ENCODE measurements at places on chromosomes 1 and 21. TPM values are rescaled to one million over a fixed set of nuclear protein-coding genes. Genes with fewer than 3 reads are reported as not detected.
A peak's percentile ranks its signal among the peaks of the same experiment; 100 is the strongest.

GRCh38 chr1:23661887-23662286 lies 29.7 kb upstream of the RPL11 start:
- DNase-seq = no peak

Gene DRAXIN
- total RNA-seq = not detected

DNA sequence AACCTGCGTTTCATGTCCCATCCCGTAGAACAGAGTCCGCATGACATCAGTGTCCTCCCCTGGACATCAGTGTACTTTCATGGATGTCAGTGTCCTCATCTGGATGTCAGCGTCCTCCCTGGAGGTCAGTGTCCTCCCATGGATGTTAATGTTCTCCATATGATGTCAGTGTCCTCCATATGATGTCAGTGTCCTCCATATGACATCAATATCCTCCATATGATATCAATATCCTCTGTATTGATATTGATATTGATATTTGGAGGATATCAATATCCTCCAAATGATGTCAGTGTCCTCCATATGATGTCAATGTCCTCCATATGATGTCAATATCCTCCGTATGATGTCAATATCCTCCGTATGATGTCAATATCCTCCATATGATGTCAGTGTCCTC lies 284.9 kb downstream of the AJAP1 start:
- DNase-seq = no peak

GRCh38 chr21:34202553-34203372 lies 129.4 kb downstream of the MRPS6 start:
- DNase-seq = no peak

Gene ANKRD45
- not detected for total RNA-seq

DNA sequence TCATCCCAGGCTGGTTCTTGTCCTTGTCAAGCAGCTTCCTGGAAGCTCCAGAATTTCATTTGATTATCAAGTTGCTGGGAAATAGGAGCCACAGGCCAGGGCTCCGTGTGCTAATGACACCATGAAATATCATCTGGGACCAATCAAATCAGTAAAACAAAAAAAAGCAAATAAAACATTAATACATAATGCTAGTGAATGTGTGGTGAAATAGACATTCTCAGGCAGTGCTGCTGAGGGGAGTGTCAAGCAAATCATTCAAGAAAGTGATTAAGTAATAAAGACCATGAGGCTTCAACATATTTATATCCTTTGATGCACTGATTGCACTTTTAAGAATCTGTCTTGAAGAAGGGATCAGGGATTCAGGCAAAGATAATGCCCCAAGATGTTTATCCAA lies 213.7 kb downstream of the MATN1 start:
- DNase-seq = no peak

GRCh38 chr1:203287109-203287893 lies 18.0 kb upstream of the BTG2 start:
- no peak for DNase-seq

DNA sequence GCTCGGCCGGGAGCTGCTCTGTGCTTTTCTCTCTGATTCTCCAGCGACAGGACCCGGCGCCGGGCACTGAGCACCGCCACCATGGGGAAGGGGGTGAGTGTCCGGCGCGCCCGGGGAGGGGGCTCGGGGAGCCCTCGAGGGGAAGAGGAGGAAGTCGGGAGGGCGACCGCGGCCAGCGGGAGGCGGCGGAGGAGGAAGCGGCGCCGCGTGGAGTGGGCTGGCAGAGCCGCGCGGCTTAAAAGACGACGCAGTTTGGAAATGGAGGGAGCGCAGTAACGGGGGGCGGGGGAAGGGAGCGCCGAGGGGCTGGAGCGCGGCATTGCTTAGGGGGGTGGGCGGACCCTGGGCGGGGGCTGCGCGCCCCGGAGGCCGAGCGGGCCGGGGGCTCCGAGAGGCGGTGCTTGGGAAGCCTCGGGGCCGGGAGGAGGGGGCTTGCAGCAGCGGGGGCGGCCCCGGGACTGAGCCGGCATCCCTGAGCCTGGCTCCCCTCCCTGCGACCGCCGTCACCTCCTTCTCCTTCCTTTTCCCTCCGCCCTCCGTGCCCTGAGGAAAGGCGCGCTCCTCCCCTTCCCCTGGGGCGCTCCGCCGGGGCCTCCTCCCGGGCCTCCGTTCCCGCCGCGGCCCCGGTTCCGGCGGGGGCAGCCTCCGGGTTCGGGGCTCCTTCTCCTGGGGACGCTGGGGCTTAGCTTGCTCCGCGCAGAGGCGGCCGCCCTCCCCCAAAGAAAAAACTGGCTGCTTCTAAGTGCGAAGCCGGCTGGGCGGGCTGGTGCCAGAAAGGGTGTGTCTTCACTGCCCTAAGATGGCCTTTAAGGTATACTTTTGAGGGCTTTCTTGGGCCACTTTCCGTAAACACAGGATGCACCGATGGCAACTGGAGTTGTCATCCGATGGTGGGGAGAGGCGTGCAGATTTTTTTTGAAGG lies 648 bp downstream of the ATP1A1 start:
- DNase-seq = peak; percentile 38

- DNase-seq = no peak
These were observed 39.1 kb downstream of the PSMG1 start for GRCh38 chr21:39144191-39144590.

- no peak for DNase-seq
These were observed 1.3 kb upstream of the PARK7 start for GRCh38 chr1:7960165-7960564.

Gene MYOC
- not detected for total RNA-seq

DNA sequence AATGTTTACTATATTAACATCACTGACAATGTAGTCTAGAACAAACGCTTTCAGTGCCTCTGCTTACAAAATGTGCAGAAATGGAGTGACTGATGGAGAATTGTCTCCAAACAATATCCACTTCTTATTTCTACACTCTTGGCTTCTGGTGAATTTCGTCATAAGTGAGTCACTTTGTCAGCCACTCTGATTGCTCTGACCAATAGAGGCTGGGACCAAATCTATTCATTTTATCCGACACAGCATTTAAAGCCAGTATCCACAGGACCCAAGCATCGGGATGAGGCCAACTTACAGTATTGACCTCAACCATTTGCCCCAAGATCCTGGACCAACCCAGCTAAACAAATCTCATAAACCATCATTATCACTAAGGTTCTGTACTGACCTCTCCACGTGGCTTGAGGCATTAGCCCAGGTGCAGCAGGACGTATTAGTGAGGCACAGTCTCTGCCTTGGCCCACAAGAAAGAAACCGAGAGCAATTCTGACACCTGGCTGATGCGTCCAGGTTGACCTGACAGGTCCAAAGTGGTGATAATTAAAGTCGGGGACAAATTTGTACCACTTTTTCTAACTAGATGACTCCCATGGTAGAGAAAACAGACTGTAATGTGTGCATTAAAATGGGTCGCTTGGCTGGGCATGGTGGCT lies 53.3 kb upstream of the ERO1B start:
- no peak for DNase-seq

- peak; percentile 82 for DNase-seq
These were observed 14.7 kb upstream of the LY9 start for GRCh38 chr1:160781186-160781766.

Gene TP73
- 0.54 TPM for total RNA-seq

DNA sequence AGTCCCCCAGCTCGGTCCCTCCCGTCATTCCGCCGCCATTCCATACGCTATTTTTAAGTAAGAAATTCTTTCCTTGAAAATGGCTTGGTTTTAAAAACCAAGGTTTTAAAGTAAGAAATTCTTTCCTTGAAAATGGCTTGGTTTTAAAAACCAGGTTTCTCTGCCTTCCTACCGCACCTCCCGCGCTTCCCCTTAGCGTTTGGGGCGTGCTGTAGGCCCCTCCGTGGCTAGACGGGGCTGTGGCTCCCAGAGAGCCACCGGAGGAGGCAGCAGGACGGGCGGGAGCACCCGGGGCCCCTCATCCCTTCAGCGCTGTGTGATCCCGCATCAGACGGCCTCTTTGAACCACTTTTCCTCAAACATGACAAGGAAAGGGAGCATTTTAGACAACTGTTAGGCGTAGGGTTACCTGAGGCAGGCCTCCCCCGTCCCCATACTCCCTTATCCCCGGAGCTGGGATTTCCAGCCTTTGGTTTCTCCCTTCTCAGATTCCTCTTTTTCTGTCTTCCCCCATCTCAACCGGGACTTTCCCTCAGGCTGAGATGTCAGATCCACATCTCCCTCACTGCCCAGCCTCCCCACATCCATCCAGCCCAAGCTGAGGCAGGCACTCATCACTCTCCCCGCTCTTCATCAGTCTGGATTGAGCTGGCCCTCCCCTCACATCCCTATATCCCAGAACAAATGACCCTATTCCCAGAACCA lies 541 bp upstream of the CD58 start:
- DNase-seq = no peak

Gene AADACL4
- not detected for total RNA-seq

DNA sequence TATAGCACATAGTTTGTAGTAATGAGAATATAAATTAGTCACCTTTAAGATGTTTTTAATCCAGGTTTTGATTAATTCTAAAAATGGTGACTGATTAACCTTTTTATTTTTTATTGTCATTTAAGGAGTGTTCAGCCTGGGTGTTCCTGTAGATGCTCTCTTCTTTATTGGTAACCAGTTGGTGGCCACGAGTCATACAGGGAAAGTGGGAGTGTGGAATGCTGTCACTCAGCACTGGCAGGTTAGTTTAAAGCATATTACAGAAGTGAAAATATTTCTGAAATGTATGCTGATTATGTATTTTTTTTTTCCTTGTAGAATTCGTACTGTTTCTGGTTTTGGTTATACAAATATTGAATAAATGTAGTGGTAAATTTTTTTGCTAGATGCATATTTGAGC lies 28.1 kb downstream of the KCTD3 start:
- peak; percentile 16 for DNase-seq

DNA sequence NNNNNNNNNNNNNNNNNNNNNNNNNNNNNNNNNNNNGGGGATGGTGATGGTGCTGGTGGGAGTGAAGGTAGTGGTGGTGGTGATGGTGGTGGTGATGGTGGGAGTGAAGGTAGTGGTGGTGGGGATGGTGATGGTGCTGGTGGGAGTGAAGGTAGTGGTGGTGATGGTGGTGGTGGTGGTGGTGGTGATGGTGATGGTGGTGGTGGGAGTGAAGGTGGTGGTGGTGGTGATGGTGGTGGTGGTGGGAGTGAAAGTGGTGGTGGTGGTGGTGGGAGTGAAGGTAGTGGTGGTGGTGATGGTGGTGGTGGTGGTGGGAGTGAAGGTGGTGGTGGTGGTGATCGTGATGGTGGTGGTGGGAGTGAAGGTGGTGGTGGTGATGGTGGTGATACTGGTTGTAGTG lies 93.6 kb downstream of the CRYAA start:
- DNase-seq = no peak

Gene SLC2A5
- total RNA-seq = not detected

Gene CHIA
- not detected for total RNA-seq

DNA sequence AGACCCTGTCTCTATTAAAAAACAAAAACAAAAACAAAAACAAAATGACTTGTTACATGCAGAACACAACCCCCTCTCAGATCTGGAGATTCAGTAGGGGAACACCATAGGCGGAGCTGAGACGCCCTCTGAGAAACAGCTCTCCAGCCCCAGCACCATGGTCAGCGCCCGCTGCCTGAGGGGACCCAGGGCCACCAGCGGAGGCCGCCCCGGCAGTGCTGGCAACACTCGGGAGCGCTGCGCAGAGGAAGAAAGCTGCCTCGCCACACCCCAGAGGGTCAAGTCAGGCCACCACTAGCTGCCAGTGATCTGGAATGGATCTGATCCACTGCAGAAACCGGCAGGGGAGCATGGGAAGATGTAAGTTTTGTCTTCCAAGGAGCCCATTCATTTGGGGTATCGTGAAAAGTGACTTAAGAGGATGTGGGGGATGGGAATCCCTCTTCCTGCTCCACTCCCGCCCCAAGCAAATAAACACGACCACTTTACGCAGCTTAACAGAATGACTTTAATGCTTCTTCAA lies 3.1 kb downstream of the ACTA1 start:
- peak; percentile 64 for DNase-seq

DNA sequence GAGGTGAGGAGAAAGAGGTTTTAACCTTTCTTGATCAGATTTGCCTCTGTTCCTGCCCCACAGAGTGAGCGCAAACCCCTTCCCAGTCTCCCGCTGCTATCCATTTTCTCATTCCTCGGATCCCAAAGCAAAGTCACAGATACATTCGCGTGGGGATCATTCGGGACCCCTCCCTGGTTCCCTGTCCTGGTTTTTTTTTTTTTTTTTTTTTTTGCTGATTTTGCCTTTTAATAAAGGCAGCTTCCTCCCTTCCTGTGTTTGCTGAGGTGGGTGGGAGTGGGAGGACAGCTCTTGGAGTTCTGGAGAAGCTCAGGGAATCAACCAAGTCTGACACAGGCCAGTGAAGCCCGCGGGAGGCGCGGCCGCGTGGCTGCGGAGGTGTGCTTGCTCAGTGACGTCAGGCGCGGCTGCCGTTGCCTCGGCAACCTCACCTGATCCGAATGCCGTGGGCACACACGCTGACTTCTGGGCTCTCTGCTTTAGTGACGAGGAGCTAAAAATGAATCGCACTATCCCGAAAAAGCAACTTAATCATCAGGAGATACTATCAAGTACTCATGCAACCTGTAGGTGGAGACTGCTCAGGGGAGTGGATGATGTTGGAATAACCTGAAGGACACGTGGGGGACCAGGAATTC lies 106.4 kb downstream of the TBX19 start:
- peak; percentile 80 for DNase-seq

- DNase-seq = no peak
These were observed 8.4 kb upstream of the GNG4 start for GRCh38 chr1:235657747-235658526.

Gene CELA3A
- not detected for total RNA-seq

GRCh38 chr21:42332557-42333317 lies 17.5 kb upstream of the TFF3 start:
- no peak for DNase-seq

All from Calu3 (cell line).